Activated gamma-delta T cell (primary cell): ENCODE measurements at places on chromosomes 7 and 10.

DNA sequence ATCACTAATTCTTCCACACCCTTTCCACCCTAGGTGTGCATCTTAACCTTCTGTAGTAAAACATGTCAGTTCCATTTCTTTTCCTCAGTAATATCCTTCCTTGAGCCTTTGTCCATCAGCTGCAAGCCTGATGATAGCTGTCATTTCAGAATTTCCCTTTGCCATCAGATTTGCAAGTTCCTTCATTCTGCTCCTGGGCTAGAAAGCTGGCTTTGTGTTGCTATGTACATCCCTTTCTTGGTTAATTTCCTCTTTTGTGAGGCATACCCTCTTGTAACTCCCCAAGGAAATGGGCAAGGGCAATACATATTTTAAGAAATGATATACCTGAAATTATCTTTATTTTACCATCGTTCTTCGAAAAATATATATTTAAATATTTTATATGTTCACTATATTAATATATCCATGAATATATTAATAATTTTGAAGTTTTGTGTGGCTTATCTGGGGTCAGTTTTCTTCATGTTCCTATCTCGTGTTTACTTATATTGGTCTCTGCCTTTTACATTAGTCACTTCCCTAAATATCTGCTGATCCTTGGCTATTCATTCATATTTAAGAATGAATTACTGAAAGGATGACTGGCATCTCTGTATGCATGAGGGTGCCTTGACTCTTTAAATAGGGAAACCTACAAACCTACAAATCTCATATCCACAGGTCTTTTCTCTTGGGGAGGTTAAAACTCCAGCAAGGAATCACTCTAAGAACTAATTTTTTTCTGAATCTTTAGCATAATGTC lies 143.8 kb downstream of the ZNF22 start:
- no peak for DNase-seq

DNA sequence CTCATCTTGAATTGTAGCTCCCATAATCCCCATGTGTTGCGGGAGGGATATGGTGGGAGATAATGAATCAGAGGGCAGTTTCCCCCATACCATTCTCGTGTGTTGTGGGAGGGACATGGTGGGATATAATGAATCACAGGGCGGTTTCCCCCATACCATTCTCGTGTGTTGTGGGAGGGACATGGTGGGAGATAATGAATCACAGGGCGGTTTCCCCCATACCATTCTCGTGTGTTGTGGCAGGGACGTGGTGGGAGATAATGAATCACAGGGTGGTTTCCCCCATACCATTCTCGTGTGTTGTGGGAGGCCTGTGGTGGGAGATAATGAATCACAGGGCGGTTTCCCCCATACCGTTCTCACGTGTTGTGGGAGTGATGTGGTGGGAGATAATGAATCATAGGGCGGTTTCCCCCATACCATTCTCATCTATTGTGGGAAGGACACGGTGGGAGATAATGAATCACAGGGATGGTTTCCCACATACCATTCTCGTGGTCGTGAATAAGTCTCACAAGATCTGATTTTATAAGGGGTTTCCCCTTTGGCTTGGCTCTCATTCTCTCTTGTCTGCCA lies 271.0 kb downstream of the MAD1L1 start:
- DNase-seq, result no peak

- no peak for DNase-seq
Observed at GRCh38 chr10:14812271-14812670, 25.6 kb downstream of the CDNF start.

DNA sequence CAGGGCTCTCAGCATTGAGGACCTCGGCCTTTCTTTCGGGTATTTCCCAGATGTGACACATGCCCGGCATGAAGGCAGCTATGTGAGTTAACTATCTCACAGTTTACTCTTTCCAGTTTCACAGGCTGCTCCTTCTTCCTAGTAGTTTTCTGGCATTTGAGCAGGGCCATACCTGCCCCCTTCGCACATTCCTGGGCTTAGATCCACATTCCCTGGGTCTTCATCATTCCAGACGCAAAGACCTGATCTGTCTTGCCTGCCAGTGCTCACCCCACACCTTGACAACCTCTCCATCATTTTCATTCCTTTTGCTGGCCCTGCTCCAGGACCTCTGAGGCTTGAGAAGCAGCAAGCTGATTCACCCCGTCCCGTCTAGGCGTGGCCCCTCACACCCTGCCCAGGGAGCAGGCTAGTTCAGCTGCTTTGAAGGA lies 227.5 kb downstream of the WDR11 start:
- DNase-seq, result no peak

DNA sequence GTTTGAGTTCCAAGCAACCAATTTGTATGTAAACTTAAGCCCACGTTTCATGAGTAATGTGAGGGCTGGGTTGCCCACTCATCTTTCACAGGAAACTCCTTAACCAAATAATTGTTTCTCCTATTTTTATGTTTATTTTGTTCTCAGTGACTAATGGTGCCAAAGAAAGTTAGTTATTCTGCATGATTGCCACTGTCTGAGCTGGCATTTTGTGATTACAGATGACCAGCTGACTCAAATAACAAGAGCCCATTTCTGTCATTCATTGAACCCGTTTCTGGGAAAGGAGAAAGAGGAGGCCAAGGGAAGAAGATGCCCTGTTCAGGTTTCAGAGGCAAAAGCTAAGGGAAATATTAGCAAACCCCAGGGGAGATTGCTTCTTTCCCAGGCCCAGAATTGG lies 186.9 kb upstream of the MYO3A start:
- no peak for DNase-seq

- DNase-seq, result no peak
Observed at GRCh38 chr7:112058686-112059085, 147.5 kb downstream of the DOCK4 start.

DNA sequence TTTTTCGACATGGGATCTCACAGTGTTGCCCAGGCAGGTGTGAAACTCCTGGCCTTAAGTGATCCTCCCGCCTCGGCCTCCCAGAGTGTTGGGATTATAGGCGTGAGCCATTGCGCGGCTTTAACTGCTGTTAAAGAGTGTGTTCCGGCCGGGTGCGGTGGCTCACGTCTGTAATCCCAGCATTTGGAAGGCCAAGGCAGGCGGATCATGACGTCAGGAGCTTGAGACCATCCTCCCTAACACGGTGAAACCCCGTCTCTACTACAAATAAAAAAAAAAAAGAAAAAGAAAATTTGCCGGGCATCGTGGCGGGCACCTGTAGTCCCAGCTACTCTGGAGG lies 1.1 kb downstream of the RABGEF1 start:
- no peak for DNase-seq

DNA sequence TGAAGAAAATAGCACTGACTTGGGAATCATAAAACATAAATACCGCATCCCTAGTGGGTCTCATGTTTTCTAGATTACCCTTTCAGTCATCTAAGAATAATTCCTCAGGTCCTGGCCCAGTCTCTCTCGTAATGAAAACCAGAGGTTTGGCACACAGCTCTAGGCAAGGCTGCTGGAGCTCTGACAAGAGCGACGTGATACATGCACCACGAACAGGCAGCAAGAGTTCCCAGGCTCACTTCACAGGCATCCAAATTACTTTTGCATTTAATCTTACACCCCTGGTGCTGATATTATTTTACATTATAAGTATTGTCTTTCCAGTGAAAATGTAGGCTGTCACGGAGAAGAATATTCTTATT lies 105.2 kb downstream of the THSD7A start:
- DNase-seq, result no peak

DNA sequence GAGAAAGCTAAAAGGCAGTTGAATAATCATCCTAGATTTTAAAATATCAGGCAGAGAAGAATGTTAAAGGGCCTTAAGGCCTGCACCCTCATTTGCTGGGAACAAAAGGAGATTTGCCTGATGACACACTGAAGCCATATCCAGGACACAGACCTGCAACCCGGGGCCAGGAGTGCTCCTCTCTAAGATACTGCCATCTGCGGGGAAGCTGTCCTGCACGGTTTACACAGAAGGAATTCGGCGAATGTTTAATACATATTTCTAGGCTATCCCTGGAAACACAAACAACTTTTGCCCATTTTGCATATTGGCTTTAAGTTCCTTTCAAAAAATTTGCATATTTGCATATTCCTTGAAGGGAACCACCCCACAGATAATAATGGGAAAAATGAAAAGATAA lies 52.3 kb downstream of the DYNC1I1 start:
- DNase-seq, result no peak

- no peak for DNase-seq
Observed at GRCh38 chr7:151744656-151745638, 132.0 kb downstream of the PRKAG2 start.

- no peak for DNase-seq
Observed at GRCh38 chr10:45456822-45457221, 82.8 kb downstream of the ALOX5 start.

GRCh38 chr7:152073352-152073751 lies 47.9 kb downstream of the GALNT11 start:
- no peak for DNase-seq

DNA sequence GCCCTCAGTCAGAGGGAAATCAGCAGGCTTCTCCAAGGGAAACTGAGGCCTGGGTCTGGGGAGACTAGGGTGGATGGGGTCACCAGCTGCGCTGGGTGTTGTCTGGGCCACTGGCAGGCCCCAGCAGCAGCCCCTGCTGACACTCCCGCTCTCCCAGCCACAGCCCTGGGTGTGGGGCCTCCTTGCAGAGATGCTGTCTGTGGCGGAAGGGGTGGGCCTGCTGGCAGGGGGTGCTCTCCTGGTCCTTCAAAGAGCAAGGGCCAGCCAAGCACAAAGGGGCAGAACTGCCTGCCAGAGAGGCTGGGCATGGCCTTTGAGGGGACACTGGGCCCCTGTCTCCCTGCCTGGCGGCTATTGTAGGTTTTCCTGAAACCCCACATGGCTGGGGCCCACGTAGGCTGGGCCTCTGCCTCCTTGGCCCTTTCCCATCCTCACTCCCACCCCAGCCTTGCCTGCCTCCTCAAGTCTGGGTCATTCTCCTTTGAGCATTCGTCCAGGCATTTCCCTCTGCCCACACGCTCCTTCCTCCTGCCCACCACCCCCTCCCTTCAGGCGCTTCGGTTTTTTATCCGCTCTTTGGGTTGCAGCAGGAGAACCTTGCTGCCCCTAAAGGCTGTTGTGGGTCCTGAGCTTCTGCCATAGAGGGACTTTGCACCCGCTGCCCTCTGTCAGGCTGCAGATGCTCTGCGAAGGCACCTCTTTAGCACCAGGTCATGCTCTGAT lies 9.1 kb downstream of the COL13A1 start:
- DNase-seq, result no peak

GRCh38 chr7:45054442-45054841 lies 34.3 kb downstream of the NACAD start:
- no peak for DNase-seq

GRCh38 chr7:30965372-30965771 lies 1.6 kb downstream of the GHRHR start:
- no peak for DNase-seq

DNA sequence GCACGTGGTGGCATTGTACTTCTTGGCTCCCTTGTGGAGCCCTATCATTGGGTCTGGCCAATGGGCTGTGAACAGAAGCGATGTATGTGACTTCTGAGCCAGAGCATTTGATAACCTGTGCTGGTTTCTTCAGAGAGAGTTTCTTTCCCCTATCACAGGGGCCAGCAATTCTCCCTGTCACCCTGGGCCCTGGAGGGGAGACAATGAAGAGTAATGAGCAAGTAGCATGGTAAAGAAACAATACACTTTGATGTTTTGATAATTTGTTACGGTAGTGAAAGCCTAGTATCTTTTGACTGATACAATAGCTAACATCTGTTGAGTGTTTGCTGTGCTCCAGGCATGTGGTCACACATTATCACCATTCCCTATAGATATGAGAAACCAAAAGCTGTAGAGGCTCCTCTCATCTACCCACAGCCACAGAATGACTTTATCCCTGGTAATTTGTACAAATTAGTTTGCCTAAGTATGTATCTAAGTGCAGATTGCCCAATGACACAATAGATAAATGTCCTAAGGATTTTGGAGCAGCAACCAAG lies 113.4 kb upstream of the SVIL start:
- no peak for DNase-seq

GRCh38 chr10:74753442-74754211 lies 72.8 kb upstream of the KAT6B start:
- DNase-seq, result no peak

- DNase-seq, result no peak
Observed at GRCh38 chr7:3981281-3981680, 680.2 kb downstream of the SDK1 start.

- no peak for DNase-seq
Observed at GRCh38 chr10:4947635-4948596, 15.3 kb upstream of the AKR1C1 start.

DNA sequence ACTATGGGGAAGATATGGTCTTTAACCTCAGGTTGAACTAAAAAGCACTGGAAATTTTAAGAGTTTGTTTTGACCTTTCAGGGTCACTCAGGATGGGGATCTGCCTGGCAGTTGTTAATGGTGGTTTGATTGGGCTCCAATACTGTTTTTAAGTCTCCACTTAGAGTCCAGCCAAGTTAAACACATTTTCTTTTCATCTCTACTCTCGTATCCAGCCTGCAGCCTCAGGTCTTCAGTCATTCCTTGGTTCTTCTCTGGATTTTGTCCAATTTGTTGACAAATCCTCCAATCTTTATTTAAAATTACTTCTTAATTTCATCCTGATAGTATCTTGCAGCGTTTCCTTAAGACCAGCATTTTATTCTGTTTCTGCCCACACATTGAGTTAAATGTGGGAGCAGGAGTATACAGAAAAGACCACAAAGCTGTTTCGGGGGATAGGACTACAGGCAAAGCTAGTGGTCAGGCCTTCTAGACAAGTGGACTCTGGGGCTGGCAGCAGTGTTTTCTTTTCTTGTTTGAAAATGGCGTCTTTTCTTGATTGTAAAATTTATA lies 133.2 kb upstream of the INHBA start:
- no peak for DNase-seq

- DNase-seq, result no peak
Observed at GRCh38 chr7:85564861-85565260, 378.0 kb upstream of the SEMA3D start.

DNA sequence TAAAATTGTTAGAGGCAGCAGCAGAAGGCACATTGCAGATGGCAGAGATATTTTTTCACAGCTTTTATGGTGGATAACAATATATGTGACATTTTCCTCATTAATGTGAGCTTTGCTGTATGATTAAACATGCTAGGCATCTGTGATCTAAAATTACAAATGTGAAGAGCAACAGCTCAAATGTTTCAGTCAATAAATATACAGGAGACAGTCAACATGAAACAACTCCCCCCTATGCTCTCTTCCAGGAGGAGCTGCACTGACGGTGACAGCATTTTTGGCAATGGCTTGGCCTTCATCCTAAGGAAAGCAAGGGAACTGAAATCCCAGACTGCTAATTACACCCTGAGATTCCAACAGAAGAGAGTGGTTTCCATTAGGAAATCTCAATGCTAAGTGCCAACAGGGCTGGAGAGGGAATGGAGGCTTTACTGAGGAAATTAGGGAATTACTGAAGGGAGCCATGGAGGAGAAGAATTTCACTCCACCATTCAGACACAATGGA lies 51.4 kb upstream of the GRB10 start:
- DNase-seq, result no peak

DNA sequence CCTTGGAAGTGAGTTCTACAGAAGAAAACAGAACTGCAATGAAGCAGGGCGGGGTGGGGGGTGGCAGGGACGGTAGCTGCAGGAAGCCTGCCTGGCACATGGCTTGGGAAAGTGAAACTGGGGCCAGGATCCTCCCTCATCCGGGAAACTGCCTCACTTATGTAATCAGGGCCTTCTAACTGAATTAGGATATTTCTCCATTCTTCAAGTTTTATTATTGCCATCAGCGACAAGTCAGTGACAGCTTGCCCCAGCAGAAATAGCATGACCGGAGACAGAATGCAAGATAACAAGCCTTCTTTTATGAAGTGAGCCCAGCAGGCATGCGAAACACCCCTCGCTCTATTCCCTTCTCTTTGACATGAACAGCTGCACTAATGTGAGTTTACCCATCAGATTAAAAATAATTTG lies 77.5 kb upstream of the CACUL1 start:
- DNase-seq, result no peak
